ENCODE measurements at places on chromosomes 6 and 20.

DNA sequence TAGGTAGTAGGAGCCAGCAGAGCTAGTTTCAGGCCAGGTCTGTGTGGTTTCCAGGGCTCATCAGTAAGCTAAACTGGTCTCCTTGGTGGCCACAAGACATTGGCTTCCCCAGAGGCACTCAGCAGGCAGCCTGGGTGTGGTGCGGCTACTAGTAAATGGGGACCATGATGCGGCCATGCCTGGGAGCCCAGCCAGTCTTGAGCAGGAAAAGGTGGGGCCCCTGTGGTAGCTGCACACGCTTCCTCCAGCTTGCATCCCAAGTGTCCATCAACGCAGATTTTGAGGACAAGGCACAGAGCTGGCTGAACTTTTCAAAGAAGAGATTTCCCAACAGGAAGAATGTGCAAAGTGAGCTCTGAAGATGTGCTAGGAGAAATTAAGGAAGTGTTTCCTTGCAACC is 107.4 kb upstream of the NAA20 start:
- DNase-seq, result no peak

DNA sequence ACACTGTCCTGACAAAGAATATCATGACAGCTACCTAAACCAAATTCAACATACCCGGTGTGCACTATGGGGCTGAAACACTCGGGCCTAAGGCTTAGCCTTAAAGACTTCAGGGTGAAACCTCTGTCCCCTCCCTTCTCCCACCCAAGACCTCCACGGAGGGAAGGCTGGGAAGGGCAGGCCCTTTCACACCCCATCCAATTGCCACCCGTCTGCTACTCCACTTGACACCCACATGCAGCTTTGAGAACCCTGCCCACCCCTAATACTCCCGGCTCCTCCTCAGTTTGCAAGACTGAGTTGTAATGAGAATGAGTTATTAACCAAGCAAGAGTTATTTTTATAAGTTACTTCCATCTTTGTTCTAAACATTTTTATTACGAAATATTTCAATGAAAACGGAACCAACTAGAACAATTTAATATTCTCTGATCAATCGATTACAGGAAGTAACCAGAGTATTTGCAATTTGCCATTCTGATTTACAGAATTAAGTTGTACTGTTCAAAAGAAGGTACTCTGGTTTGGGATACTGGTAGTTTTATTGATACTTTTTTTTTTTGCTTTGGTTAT is 3.7 kb downstream of the TAF4 start:
- no peak for DNase-seq

DNA sequence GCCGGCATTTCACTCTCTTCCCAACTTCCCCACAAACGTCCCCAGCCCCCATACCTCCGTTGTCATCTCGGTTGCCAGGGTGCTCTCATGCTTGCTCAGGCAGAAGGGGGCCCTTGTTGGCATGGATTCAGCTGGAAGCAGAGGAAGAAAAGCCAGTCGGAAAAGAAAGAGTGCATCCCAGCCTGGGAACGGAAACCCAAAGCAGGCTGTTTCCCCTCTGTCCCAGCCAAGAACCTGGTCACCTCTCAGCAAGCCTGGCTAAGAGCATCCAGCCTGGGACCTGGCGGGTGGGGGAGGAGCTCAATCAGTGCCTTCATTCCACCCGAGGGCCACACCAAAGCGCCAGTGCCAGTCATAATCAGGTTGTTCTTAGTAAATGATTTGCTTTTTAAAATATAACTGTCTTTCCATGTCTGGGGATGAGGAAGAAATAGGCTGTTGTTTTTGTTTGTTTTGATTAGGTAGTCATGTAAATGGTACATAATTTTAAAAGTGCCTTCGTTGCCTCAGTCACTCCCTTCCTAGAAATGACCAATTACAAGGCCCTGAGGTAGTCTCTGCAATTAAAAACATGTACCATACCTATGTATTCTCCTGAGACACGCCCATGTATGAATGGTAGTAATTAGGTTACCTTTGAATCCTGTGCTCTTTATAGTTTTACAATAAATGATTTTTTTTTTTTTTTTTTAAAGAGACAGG is 21.1 kb downstream of the CHMP4B start:
- no peak for DNase-seq

- DNase-seq, result no peak
Observed at GRCh38 chr6:62721408-62721807, 435.4 kb upstream of the KHDRBS2 start.

GRCh38 chr6:72659754-72660153 is 37.9 kb downstream of the KCNQ5 start:
- no peak for DNase-seq

DNA sequence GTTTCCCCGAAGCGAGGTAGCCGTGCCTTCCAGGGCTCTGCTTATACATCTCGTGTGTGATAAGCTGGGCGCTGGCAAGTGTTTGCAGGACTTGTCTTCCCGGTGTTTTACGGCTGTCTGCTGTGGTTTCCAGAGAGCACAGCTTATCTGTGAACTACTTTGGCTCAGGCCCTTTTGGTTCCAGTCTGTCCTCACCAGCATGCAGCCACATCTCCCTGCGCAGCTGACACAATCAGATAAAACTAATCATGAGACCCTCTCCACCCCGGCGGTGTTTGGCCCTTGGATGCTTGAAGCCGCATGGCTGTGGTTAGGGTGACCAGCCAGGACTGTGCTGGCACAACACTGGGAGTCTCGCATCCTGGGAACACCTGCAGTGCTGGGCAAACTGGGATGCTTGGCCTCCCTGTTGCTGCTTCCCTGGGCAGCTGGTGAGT is 241.8 kb upstream of the FOXQ1 start:
- no peak for DNase-seq

DNA sequence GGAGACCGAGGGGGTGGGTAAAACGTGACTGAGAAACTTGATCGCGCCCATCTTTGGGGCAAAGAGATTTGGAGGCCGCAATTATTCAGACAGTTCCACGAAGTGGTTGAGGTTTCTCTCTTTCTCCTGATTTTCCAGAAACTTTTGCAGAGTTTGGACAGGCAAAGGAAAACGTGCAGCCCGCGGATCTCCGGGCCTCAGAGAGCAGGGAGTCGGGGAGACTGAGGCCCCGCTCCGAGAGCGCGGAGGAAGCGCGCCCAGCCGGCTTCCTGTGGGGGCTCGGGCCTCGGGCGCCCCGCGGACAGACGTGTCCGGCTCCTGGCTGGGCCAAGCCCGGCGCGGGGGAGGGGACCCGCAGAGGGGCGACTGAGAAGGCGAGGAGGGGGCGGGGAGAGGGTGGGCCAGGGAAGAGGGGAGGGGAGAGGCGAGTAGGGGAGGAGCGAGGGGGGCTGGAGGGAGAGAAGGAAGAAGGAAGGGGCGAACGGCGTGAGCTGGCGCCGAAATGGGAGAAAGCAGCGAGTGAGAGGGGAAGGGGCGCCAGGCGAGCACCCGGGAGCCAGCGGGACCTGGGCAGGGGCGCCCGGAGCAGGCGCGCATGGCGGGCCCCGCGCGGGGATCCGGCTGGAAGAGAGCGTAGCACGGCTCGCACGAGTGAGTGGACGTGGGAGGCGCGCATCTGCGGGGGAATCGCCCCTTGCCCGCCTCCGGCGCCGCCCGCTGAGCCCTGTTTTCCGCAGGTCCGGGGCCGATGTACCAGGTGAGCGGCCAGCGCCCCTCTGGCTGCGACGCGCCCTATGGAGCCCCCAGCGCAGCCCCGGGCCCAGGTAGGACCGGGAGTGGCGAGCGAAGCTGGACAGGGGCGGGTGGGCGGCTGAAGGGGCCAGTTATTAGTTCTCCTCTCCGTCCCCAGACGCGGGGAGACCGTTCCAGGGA is at the start of gene MDFI:
Gene MDFI (plus strand): TSS at position 467 of the 933 bp plus-strand sequence. CDS start 282 bp downstream, at position 749.
- no peak for DNase-seq

DNA sequence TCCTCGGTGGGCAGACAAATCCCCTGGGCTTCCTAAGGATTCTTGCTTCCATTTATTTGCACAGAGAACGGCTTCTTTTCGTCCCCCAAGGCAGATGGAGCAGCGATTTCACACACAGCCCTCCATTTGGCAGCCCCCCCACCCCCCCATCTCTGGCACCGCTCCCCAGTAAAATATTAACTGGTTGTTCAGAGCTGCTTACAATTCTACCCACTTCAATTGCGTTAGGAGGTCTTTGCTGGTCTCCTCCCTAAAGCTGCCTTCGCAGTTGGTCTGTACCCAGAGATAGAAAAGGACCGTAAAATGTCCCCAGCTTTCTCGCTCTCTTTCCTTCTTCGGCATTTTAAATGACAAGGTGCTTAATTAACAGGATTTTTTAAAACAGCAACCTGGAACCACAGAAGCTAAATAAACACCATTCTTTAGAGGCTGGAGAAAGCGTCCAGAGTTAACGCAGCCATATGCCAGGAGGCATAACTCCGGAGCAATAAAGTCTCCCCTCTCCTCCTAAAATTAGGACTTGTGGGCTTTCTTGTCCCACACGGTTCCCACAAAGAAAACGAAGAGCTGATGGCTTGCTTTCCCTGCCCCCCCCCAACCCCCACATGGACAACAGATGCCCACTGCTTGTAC is 1.7 kb upstream of the ZMYND8 start:
- DNase-seq, result no peak

DNA sequence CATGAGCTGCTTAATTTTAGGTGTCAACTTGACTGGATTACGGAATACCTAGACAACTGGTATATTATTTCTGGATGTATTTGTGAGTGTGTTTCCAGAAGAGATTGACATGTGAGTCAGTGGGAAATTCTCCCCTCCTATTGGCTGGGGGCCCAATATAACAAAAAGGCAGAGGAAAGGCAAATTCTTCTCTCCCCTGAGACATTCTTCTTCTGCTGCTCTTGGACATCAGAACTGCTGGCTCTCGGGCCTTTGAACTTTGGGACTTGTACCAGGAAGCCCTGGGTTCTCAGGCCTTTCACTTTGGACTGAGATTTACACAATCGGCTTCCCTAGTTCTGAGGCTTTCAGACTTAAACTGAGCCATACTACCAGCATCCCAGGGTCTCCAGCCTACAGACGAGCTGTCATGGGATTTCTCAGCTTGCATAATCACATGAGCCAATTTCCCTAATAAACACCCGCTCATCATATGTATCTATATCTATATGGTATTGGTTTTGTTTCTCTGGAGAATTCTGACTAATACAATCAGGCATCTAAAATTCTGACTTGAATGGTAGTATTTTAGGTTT is 7.6 kb upstream of the BTN3A3 start:
- no peak for DNase-seq

DNA sequence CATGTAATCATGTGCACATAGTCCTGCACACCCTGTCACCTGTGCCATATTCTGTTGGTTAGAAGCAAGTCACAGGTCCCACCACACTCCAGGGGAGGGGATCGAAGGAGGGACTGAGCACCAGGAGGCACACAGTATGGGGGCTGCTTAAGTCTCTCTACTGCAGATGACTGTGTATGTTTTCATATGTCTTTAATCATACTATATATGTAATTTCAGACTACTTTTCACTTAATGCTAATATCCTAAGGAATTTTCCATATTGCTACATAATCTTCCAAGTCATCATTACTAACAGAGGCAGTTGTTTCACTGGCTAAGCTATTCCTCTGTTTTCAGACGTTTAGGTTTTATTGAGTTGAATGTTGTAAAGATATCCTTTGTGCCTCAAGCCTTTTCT is 10.8 kb downstream of the EFCAB8 start:
- no peak for DNase-seq

GRCh38 chr6:156731396-156731795 is 45.8 kb upstream of the ARID1B start:
- no peak for DNase-seq

GRCh38 chr20:31515072-31515774 is 981 bp downstream of the HM13 start:
- no peak for DNase-seq

DNA sequence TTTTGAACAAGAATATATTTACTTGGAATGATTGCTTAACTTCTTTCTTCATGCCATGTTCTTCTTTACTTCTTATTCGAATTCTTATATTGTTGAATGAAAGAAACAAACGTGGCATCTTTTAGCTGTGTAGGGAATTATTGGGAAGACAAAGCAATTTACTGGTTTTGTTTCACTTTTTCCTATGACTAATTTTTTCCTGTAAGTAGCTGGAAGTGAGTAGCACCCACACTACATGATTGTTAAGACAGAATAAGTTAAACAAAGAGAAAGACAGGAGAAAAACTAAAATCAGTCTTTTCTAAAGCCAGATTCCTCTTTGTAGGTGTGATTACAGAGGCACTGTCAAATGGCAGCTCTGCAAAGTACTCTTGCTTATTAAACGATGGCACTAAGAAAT is 593.4 kb downstream of the EYS start:
- no peak for DNase-seq

DNA sequence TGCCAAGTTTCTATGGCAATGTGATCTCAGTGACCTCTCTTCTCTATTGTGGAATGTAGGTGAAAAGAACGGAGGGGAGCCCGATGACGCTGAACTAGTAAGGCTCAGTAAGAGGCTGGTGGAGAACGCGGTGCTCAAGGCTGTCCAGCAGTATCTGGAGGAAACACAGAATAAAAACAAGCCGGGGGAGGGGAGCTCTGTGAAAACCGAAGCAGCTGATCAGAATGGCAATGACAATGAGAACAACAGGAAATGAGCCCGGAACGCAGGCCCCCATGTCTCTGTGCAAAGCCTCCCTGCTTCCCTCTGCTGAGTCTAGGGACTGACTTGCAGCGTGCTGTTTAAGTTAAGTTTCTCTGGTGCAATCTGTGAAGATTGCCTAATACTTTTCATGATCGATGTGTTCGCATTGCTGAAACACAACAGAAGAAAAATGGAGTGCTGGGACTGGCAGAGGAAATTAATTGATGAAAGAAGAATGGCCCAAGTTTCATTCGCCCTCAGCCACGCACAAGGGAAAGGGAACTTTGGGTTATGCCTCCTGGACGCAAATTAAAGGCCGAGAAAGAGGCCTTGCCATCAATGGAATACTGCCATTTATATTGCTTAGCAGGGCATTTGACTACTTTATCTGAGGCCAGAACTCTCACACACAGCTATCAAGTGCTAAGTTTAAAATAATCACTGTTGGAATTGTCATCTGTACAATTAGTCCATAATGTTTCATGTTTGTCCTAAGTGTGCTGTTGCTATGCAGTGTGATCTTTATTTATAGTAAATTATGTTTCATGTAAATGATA is 146.4 kb downstream of the AKAP7 start:
- peak; percentile 76 for DNase-seq

DNA sequence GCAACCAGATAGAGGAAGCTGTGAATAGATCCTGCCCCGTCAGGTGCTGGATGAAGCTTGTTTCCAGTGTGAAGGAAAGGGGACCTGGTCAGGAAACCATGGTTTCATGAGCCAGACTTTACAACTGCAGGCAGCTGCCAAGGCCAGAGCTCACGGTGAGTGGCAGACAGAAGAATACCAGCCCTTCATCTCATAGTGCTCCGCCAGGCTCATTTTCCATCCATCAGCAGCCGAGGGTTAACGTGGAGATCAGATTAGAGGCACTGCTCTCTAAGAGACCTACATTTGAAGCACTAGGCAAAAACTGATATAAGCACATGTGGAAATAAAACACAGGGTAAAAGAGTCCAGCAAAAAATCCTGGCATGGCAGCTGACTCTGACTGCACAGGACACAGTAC is 172.4 kb downstream of the CD24 start:
- DNase-seq, result no peak

- DNase-seq, result no peak
Observed at GRCh38 chr6:166572370-166573261, 13.9 kb downstream of the RAMACL start.

DNA sequence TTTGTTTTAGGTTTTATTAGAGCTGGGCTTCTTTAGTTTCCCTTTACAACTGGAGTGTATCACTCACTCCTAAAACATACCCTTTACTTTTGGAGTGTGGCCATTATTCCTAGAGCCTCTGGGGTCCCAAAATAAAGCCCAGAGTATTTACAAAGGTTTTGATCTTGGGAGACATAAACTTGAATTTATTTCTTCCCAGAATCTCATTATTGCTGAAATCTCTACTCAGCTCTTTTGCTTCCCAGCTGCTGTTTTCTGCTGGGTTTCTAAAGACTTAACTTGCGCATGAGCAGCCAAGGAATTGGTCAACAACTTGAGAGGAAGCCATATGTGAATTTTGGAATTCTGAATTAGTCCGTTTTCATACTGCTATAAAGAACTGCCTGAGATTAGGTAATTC is 94.5 kb upstream of the NRSN1 start:
- DNase-seq, result no peak
